ENCODE measurements at places on chromosomes 2 and 18.
A peak's percentile ranks its signal among the peaks of the same experiment; 100 is the strongest.

- DNase-seq, result no peak
Observed at GRCh38 chr2:238493880-238494572, 67.3 kb downstream of the ASB1 start.

DNA sequence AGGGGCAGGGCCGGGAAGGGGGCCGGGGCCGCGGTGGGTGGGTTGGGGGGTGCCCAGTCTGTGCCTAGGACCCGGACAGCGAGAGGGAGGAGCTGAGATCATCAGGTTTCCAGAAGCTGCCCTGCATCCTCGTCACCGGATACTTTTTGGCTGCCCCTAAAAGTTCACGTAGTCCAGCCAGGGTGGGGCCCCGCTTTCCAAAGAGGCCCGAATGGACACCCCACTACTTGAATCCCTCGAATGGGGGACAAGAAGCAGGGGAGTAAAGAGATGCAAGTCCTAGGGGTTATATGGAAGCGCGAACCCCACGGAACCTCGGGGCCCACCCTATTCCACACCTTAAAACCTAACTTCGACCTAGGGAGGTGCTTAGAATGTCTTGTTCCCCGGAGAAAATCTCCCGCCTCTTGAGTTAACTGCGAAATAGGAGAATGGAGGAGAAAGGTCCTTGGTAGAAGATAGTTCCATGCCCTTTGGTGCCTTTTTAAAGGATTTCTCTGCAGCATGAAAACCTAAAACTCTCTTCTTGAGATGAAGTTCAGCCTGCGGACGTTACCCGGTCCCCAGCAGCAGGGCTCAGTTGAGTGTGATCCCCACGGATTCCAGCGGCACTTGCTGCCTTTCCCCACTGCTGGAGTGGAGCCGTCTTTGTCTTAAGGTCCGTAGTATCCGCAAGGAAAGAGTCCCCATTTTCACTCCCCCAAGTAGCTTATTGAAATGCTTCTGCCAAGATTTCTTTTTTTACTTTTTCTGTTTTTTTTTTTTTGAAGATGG, 2.1 kb upstream of the RNF152 start:
- no peak for DNase-seq

DNA sequence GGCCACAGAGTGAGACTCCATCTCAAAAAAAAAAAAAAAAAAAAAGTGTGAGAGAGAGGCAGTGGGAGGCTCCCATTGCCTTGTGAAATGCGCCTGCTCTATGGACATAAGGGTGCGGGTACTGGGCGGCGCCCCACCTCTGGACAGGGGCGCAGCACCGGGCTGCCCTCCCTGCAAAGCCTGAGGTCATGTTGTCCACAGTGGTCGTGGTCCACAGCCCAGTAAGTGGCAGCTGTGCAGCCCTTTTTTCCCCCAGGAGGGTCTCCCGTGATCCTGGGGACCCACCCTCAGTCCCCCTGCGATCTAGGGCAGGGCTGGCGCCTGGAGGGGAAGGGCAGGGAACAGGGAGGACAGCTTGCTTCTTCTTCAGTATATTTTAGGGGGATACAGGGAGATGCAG, 37.8 kb downstream of the LPIN1 start:
- no peak for DNase-seq

DNA sequence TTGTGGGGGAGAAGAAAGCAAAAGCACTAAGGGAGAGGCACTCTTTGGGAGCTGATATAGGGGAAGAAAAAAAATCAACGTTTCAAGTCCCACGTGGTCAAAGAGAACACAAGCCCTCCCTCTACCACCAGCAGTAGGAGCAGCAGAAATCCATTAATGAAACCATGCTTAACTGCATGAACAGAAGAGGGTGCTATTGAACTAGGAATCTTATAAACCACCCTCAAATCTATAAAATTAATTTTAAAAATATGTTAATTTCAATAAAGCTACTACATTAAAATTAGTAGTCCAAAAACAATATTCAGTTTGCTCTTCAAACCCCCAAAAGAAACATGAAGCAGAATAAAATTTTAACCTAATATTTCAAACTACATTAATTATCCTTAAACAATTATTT, 147.8 kb downstream of the TMEM18 start:
- DNase-seq, result peak; percentile 1

DNA sequence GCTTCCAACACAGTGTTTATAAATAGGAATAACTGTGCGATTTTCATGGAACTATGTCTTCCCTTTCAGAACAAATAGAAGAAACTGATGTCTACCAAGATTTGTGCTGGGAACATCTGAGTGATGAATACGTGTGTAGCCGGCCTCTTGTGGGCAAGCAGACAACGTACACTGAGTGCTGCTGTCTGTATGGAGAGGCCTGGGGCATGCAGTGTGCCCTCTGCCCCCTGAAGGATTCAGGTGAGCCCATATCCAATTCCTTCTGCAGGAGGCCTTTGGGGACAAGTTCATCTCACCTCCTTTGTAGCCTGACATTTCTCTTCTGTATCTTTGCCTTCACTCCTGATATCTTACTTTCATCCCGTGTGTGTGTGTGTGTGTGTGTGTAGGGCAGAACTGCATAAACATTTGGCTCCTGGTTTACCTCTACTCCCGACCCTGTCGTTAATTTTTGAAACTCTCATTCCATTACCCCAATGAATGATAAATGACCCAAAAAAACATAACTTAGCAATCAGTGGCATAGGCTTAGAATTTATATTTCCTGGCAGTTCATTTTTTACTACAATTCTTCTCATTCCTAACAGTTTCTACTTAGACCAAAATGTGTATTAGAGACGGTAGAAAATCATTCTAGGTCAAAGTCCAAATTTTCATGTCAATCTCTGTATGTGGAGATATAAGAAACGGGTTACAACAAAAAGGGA, 111.0 kb upstream of the RASGRP3 start:
- DNase-seq, result no peak

- DNase-seq, result no peak
Observed at GRCh38 chr18:50042611-50043010, 152.3 kb downstream of the MYO5B start.

- DNase-seq, result peak; percentile 79
Observed at GRCh38 chr2:136025057-136025973, 39.9 kb upstream of the DARS1 start.

- no peak for DNase-seq
Observed at GRCh38 chr2:224687156-224687555, 29.0 kb downstream of the CCDC195 start.

DNA sequence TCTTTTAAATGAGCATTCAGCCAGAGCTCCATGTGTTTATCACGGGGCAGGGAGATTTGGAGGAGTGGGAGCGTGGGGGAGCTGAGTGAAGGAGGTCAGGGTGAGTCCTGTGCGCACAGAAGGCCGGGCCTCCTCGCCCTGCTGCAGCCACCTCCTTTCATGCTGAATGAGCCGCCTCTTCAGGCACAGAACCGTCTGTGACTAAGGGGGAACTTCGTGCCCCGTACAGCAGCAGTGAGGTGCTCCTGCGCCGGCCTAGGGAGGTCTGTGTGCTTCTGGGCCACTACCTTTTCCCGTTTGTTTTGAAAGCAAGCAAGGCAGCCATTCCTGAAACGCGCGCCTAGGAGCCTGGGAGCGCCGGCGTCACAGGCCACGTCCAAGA, 27.1 kb upstream of the ZNF516 start:
- DNase-seq, result peak; percentile 68

DNA sequence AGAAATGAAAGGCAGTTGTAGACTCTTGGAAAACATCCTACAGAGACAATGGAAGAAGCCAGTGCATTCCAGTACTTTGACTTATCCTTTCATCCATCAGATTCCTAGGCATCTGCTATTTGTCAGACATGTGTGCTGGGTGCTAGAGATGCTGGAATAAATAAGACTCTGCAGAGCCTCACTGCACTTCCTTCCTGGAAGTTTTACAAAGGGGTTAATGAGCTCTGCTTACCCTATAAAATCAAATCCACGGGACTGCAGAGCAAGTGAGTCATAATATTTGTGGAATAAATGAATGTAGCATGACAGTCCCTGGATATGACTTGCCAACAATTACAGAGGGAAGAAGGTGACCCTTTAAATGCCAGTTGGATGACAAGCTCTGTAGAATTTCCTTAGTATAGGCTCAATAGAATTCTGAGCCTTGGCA, 52.7 kb upstream of the NPAS2 start:
- no peak for DNase-seq

- DNase-seq, result no peak
Observed at GRCh38 chr2:102050854-102051391, 59.2 kb downstream of the IL1R2 start.

DNA sequence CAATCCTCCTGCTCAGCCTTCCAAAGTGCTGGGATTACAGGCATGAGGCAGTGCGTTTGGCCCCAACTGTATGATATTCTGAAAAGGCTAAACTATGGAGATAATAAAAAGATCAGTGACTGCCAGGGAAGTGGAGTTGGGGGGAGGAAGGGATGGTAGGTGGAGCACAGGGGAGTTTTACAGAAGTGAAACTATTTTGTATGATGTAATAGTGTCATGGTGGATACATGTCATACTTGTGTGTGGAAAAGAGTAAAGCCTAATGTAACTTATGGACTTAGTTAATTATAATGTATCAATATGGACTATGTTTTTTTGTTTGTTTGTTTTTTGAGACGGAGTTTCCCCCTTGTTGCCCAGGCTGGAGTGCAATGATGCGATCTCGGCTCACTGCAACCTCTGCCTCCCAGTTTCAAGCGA, 2.9 kb upstream of the GGCX start:
- no peak for DNase-seq

DNA sequence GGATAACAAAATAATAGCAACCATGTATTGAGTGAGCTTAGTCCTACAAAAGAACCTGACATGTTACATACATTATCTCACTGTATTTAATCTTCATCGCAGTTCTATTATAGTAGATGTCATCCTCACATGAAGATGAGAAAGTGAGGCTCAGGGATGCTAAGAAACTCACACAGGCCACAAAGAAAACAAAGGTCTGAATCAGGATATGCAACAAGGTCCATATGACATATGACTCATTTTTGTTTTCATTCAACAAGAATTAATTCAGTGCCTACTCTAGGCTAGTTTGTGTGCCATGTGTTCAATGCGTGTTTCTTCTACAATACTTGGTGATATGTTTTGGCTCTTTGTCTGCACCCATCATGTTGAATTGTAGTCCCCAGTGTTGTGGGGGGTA, 219.7 kb upstream of the EPHA4 start:
- no peak for DNase-seq

DNA sequence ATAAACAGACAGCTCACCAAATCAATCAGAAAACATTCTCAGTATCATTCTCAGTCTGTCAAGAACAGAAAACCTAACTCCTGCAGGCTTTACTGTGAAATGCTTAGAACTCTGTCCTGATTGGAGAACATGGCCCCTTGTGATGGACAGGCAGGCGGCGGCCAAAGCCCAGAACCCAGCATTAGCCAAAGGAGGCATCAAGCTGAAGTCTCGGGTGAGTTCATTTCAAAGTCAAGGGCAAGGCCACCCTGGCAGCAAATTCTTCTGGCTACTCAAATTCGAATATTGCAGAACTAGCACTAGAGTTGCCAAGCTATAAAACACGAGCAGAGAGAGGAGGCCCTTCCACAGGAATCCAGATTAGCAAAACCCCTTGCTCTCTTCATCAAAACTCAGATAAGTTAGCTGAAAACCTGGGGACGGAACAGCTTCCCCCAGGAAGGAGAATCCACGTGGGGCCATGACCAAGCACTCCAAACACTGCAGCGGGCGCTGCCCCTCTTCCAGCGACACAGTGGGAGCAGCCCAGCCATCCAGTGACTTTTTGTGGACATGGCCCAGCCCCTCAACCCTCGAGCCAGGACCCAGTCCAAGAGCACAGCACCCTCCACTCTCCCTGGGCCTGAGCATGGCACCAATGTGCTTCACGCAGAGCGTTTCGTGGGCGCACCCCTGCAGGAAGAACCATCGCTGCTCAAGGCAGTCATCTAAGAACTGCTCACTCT, 98.6 kb downstream of the HDAC4 start:
- no peak for DNase-seq

- no peak for DNase-seq
Observed at GRCh38 chr2:222033541-222033940, 265.3 kb downstream of the PAX3 start.

DNA sequence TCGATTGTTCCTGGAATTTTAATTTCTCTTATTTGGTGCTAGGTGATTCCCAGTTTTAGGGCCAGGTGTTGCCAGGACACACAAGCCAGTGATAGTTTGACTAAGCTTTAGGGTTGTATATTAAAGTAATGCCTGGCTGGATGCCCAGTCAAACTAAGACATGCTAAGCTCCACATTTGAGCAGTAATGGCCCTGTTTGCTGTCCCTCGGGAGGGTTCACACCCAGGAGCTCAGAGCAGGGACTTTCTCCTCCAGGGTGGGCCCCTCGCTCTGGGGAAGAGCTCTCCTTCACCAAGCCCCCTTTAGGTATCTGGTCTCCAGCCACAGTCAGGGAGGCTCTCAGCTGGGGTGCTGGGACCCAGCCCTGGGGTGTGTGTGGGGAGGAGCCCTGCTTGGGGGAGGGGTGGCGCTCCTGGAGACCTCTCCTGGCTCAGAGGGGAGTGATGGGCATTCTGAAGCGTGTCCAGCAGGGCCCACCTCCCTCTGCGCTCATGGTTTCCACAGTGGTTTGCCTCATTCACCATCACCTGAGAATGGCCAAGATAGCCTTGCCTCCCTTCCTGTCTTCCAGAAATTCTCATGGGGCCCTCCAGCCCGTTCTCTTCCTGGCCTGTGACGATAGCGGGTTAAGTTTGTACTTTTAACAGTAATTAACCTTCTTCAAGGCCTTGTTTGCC, 31.7 kb downstream of the INPP4A start:
- no peak for DNase-seq

DNA sequence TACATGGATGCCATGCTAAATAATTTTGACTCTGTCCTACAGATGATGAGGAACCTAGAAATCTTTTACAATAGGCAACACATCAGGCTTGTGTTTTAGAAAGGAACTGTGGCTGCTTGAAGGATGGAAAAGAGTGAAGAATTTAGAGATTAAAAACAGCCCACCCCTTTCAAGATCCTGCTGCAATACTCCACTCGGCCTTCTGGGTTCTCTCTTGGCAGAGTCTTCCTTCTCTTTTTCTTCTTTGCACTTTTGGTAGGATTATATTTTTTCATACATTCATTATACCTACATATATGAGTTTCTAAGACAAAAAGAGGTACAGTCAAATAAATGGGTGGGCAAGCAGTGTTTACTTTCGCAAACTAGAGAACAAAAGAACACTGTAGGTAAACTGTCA, 474.3 kb downstream of the ERBB4 start:
- DNase-seq, result no peak

DNA sequence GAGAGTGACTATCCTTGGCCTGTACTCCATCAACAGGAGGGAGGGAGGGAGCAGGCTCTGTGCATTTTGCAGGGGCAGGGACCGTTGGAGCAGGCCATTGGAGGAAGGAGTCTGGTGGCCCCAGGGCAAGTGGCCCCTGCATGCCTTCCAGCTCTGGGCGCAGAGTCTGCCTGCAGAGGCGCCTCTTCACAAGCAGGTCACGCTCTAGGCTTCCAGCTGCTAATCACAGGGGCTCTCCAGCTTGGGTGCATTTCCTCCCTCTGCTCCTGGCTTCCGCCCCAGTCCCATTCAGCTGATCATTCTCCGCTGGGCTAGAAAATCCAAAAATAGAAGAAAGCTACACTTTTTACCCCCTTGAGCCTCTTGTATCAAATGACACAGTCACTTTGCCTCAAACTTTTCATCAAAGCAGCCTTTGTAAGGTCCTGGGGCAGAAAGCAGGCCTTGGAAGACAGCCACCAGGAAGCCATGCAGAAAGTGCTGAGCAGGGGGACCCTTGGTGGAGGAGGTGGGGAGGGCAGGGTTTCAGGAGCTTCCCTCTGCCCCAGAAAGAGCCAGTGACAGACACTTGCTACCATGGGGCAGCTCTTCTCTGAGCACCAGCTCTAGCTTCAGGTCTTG, 11.3 kb downstream of the TMEM247 start:
- DNase-seq, result no peak

- DNase-seq, result no peak
Observed at GRCh38 chr2:241788135-241788534, 11.5 kb downstream of the GAL3ST2 start.

Data from NCI-H1930 (cell line).